A549 treated with CORT108297 at 1 μM for 4 hours (cell line): ENCODE measurements at places on chromosomes 11 and 22. TPM values are rescaled to one million over a fixed set of nuclear protein-coding genes. Genes with fewer than 3 reads are reported as not detected.

Gene DCHS1
- 0.06 to 0.13 TPM (median 0.11 TPM) in 5 replicates for total RNA-seq

Gene GDPD5
- 7.4 to 13.6 TPM (median 10.7 TPM) in 5 replicates for total RNA-seq

Gene TNKS1BP1
- 68.1 to 86.9 TPM (median 84.8 TPM) in 5 replicates for total RNA-seq

Gene KDM4E
- not detected in 5 replicates for total RNA-seq

Gene OR51A7
- not detected in 5 replicates for total RNA-seq

Gene ASRGL1
- total RNA-seq = 10.1 to 13.9 TPM (median 13.0 TPM) in 5 replicates

Gene SLC22A12
- total RNA-seq = not detected in 5 replicates

Gene HORMAD2
- not detected in 5 replicates for total RNA-seq

Gene SNX15
- 20.7 to 25.8 TPM (median 23.6 TPM) in 5 replicates for total RNA-seq

Gene OR10A2
- total RNA-seq = not detected in 5 replicates

Gene MS4A4E
- not detected in 5 replicates for total RNA-seq

Gene CD6
- 0.07 to 0.20 TPM (median 0.15 TPM) in 5 replicates for total RNA-seq

Gene SHANK2
- 6.5 to 8.8 TPM (median 7.7 TPM) in 5 replicates for total RNA-seq

Gene DGCR6
- 0.63 to 1.7 TPM (median 1.3 TPM) in 5 replicates for total RNA-seq

Gene MMP7
- 21.2 to 33.1 TPM (median 24.6 TPM) in 5 replicates for total RNA-seq

Gene PTPRCAP
- total RNA-seq = 0.24 to 0.42 TPM (median 0.32 TPM) in 5 replicates

Gene ELMOD1
- total RNA-seq = 0.12 to 0.42 TPM (median 0.19 TPM) in 5 replicates

Gene CASP5
- not detected in 5 replicates for total RNA-seq

Gene SPDYC
- total RNA-seq = not detected in 5 replicates

Gene MRGPRE
- total RNA-seq = 0.09 to 0.17 TPM (median 0.10 TPM) in 3 of 5 replicates, not detected in the others

Gene TRPM5
- not detected in 5 replicates for total RNA-seq

Gene IL18
- 92.2 to 108 TPM (median 101 TPM) in 5 replicates for total RNA-seq

Gene EXT2
- 53.9 to 61.6 TPM (median 57.4 TPM) in 5 replicates for total RNA-seq

Gene OR8G1
- total RNA-seq = not detected in 5 replicates

Gene SCN3B
- 0.09 to 0.22 TPM (median 0.16 TPM) in 5 replicates for total RNA-seq

Gene GPHA2
- total RNA-seq = not detected in 5 replicates

Gene FIBIN
- not detected in 5 replicates for total RNA-seq

Gene ACR
- total RNA-seq = 0.07 to 0.25 TPM (median 0.17 TPM) in 4 of 5 replicates, not detected in the other

Gene OR52A1
- not detected in 5 replicates for total RNA-seq

Gene SLC7A4
- not detected in 5 replicates for total RNA-seq

Gene SERPIND1
- 0.05 to 0.08 TPM in 2 of 5 replicates, not detected in the others for total RNA-seq

Gene BATF2
- total RNA-seq = 0.74 to 1.0 TPM (median 0.96 TPM) in 5 replicates
